MG63 (cell line): ENCODE measurements at places on chromosomes 1 and 21.
A peak's percentile ranks its signal among the peaks of the same experiment; 100 is the strongest.

GRCh38 chr21:43864962-43865539 lies at the start of gene AGPAT3:
AGPAT3 (plus strand) TSS chr21:43865223; CDS start chr21:43959682, 94,459 bp downstream.
- peak; percentile 49 for DNase-seq

DNA sequence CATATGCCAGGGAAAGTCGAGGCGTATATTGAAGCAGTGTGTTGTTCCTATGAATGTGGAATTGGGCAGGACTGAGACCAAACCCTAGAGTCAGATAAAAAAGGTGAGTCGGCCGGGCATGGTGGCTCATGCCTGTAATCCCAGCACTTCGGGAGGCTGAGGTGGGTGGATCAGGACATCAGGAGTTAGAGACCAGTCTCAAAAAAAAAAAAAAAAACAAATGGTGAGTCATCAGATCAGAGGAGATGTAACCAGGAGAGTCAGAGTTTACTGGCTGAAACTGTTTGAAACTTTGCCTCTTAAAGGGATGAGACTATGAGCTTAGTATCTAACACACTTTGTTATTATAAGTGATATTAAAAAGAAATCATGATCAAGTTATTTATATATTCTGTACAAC lies 26.4 kb upstream of the SYCP1 start:
- peak; percentile 33 for DNase-seq

- no peak for DNase-seq
Measured at GRCh38 chr21:35154788-35155187, 105.7 kb upstream of the RUNX1 start.

GRCh38 chr1:168509875-168510791 lies 33.7 kb downstream of the XCL2 start:
- DNase-seq: no peak

GRCh38 chr21:42377211-42377950 lies 11.0 kb upstream of the TFF1 start:
- DNase-seq: no peak

DNA sequence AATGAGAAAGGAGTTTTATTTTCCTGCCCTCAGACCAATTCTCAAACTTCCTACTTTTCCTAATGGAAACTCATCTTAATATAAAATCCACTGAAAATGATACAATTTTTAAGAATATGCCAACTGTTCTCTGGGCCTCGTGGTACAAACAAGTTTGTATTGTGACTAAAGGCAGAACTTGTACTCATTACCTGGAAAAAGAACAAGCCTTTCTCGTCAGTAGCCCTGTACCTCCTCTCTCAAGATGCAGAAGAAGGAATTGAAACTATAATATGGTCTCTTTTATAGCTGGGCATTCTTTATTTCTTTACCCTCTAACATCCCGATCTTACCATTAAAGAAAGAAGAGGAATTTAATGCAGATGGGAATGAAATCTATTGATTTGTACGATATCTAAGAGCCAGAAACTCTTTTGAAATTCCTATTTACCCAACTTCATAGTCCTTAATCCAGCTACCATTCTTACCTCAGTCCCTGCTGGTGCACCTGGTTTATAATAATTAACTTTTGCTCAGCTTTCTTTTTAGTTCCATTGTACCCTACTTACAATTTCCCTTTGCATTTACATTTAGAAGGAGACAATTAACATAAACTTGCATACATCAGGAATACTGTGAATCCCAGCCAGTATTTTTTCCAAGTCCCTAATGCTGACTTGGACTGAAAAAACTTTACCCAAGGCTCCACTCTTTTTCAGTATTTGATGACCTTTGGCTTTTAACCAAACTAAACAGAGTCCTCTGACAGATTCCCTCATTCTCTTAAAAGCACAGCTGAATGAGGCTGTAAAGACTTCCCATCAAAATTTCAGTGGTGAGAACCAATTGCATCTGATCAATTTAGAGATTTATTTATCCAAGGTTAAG lies 1162.4 kb downstream of the BRINP3 start:
- no peak for DNase-seq

GRCh38 chr1:12296016-12296415 lies 66.2 kb downstream of the VPS13D start:
- DNase-seq: no peak

- DNase-seq: no peak
Measured at GRCh38 chr1:211938561-211938997, 96.8 kb downstream of the INTS7 start.

GRCh38 chr1:234977875-234978396 lies 150.7 kb downstream of the TOMM20 start:
- no peak for DNase-seq

DNA sequence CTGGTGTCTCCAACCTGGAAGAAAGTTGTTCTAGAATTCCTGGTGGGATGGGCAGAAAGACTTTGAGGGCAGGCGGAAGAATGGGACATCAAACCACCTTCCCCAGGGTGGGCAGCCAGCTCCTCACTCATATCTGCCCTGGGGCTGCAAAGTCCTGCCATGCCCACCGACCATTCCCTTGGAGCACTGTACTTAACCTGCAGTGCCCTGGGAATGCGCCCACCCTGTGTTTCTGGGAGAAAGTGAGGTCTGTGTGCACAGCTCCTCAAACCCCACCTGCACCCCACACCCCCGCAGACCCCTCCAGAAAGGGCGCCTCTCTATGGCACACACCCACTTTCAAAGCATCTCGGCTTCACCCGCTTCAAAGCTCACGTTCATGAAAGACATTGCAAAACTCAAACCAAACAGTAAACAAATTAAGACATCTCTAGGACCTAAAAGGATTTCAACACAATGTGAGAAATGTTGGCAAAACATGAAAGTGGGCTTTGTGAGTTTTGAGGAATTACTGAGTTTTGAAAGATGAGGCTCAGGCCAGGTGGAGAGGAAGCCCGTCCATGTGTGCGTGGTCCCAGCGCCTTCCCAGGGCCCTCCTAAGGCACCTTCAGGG lies 25.1 kb downstream of the KRTAP10-1 start:
- no peak for DNase-seq

GRCh38 chr1:2472561-2473177 lies 3.4 kb upstream of the PLCH2 start:
- DNase-seq: no peak

GRCh38 chr1:109713636-109714035 lies 1.6 kb downstream of the GSTM5 start:
- no peak for DNase-seq

DNA sequence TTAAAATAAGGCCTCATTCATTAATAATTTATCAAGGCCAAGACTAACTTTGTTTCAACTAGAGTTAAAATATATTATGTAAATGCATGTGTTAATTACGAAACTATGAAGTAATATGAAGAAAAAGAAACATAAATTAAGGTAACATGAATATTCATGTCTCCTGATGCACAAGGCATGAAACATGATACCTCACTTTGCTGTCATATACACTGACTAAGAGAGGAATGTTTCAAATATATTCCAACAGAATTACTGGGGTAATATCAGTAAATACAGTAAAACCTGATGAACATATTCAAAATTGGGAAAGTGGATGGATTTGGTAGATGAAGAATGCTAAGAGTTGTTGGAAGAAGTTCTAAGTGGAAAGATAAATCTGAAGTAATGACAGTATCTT lies 274.6 kb downstream of the LRRC7 start:
- no peak for DNase-seq

DNA sequence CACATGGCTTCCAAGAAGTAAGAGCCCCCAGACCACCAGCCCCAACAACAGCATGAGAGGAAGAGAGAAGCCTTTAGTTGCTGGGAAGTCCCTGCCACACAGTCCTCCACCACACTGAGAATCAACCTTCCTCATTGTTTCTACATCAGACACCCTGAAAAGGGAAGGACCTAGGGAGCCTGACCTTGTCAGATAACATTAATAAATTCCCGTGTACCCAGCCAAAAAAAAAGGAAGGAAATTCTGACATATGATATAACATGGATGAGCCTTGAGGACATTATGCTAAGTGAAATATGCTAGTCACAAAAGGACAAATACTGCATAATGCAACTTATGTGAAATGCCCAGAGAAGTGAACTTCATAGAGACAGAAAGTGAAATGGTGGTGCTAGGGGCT lies 65.6 kb upstream of the ARHGAP29 start:
- no peak for DNase-seq

- no peak for DNase-seq
Measured at GRCh38 chr21:15000081-15000480, 64.7 kb downstream of the NRIP1 start.

- DNase-seq: no peak
Measured at GRCh38 chr1:63718541-63718970, 55.3 kb upstream of the ROR1 start.

GRCh38 chr1:170176772-170177171 lies 31.0 kb downstream of the NTMT2 start:
- no peak for DNase-seq

- DNase-seq: no peak
Measured at GRCh38 chr1:38029081-38029681, 16.6 kb downstream of the UTP11 start.

DNA sequence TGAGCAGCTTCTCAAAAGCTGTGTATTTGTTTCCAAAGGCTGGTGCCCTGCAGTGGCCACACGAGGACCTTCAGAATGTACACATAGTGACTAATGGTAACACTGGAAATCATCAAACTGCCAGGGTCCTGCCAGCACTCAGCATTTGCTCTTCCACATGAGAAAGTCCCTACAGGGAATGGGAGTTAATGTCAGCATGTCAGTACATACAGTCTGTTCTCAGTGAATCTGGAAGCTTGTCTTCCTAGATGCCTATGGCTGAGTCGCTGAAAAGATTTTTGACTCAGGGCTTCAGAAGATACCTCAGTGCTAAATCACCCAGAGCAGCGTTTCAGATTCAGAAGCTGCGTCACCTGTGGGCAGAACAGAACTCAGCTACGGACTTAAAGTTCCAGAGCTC lies 108.2 kb downstream of the CDC7 start:
- DNase-seq: peak; percentile 45

DNA sequence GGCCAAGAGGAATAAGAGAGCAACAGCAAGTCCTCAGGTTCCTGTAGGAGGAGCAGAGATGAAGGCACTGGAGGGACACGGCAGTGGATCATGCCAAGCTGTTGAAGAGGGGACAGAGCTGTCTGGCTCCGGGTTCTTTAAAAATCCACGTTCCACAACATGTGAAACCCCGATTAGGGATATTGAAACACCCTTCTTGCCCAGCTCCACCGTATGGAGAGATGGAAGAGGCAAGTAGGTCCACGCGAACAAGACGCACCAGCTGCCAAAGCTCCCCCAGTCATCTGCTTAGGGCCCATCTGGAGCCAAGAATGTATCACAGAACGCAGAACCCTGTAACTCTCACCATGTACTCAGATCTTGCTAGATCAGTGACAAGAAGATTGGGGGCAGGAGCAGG lies 3.9 kb downstream of the C1orf198 start:
- no peak for DNase-seq

- no peak for DNase-seq
Measured at GRCh38 chr1:101122452-101123166, 97.0 kb upstream of the DPH5 start.

- no peak for DNase-seq
Measured at GRCh38 chr1:24921938-24922662, 8.0 kb downstream of the RUNX3 start.

- DNase-seq: no peak
Measured at GRCh38 chr1:42689912-42690311, 7.7 kb downstream of the YBX1 start.

- DNase-seq: no peak
Measured at GRCh38 chr1:227883073-227883520, 64.6 kb downstream of the WNT9A start.

DNA sequence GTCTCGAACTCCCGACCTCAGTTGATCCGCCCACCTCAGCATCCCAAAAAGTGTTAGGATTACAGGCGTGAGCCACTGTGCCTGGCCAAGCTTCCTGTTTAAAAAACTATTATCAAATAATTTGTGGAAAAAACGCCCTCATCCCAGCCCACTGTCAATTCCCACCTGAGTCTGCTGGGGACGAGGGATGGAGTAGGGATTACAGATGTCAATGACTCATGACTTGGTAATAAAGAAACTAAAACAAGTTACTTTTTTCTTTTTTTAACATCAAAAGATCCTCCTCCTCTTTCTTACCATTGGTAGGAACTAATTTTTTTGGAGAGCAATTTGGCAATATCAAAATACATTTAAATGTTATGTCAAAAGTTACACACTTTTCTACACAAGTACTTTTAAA lies 9.7 kb downstream of the CNN3 start:
- no peak for DNase-seq

GRCh38 chr1:54517496-54517895 lies 30.5 kb upstream of the ACOT11 start:
- DNase-seq: no peak

GRCh38 chr1:101683561-101683960 lies 313.2 kb downstream of the OLFM3 start:
- DNase-seq: no peak

GRCh38 chr1:234062166-234062565 lies 157.7 kb downstream of the SLC35F3 start:
- DNase-seq: no peak

DNA sequence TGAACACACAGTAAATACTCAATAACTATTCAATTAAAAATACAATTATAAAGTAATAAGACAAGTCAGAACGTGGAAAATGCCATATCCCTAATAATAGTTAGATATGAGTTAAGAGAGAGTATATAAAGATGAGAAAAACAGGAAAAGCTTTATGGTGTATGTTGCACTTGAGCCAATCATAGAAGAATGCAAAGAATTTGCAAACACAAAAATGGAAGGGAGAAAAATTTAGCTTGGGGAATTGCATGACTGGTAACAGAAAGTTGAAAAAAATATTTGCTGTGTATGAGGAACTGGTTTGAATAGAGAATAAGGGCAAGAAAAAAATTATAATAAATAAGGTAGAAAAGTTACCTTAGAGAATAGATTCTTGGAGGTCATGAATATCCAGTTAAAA lies 739.6 kb upstream of the CXADR start:
- no peak for DNase-seq

- DNase-seq: no peak
Measured at GRCh38 chr21:27112186-27112585, 145.3 kb upstream of the ADAMTS5 start.

GRCh38 chr1:10160907-10161490 lies 49.4 kb upstream of the KIF1B start:
- DNase-seq: no peak

GRCh38 chr1:61853583-61853982 lies 111.3 kb downstream of the PATJ start:
- DNase-seq: no peak

- no peak for DNase-seq
Measured at GRCh38 chr1:3654549-3655281, 2.4 kb downstream of the TP73 start.

- no peak for DNase-seq
Measured at GRCh38 chr1:204923626-204924012, 53.0 kb downstream of the NFASC start.

DNA sequence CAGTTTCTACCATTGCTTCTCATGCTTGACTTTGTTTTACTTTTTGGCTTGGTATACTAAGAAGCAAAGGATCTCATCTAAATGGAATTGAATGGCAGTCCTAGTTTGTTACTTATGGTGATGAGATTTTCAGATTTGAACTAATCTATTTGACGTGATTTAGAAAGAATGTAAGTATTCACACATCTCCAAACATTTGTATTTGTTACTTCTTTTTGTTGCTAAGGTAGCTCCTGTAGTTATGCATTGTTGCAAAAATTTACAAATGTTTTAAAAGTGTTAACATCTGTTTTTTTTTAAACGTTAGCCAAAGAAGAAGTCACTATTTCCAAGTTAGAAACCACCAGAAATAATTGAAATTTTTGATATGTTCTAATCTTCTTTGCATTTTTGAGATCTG lies 222.5 kb downstream of the RPS6KC1 start:
- DNase-seq: no peak

- DNase-seq: no peak
Measured at GRCh38 chr1:161763522-161764098, 2.5 kb upstream of the ATF6 start.
